ENCODE measurements at places on chromosomes 7 and 10.

DNA sequence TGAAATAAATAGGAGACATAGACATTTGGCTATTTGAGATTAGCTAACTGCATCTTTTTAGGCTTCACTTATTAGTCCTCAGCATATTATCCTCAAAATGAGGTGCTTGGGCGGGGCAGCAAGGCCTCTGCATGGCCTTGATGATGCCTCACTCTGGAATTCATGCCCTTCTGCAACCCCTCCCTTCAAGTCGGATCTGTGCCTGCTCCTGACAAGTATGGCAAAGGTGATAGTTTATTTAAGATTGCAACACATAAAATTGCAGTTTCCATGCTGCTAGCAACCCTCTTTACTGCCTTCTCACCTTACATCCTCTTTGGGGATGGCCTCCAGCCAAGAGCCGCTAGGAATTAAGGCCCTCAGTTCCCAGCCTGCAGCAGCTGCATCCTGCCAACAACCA, 241.3 kb upstream of the ADARB2 start:
- DNase-seq, result no peak

DNA sequence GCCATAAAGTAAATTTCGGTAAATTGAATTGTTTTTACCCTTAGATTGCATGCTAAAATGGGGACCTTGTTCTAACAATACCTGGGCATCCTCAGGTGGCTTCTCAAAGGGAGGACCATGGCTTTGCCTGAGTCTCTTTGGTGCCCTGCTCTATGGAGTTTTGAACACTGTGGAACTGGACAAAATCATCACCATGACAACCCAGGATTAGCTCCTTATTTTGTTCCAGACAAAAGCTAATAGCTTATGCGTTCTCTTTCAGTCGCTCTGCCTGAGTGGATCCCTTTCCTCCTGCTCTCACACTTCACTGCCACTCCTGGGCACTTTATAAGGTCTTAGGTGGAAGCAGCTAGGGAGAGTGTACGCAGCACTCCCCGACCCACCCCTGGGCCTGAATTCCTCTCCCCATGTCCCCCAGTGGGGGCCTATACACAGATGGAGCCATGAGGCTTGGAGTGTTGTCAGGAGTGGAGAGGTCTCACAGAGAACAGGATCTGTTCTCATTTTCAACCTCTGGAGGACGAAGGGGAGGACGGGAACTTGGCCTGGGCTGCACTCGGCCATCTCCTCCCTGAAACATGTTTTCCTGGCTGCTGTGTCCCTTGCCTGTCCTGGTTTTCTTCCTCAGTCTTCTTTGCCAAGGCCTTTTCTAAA, 19.0 kb downstream of the ADCYAP1R1 start:
- DNase-seq, result no peak

GRCh38 chr7:6170571-6171531, 101.6 kb downstream of the CYTH3 start:
- no peak for DNase-seq

DNA sequence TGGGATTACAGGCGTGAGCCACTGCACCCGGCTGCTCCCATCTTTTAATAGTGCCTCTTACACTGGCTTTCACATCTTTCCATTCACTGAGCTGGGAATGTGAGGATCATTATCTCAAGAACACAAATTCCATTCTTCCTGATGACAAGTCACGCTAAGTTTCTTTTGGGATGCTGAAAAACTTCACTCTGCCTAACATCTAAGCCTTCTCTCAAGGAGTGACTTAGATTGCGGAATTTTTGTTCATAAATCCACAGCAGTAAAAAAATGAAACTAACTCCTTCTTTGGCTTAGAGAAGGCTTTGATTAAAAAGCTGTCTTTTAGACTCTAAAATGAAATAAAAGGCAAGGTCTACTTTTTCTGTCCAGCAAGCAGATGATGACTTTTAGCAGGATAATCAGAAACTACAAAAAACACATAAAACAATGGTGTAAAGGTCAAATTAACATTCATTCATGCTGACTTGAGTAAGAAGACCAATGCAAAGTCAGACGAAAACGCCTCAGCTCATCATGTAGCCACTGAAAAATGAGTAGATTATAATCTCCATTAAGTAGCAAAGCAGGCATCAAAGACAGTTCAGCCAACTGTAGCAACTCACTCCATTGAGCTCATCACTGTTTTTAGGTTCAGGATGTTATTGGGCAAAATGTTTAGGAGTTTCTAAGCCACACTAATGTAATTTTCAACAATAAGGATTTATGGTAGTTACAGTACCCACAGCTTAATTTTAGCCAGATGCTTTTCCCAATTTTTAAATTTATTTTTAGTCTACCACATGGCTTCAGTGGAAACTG, 178.8 kb downstream of the ELMO1 start:
- DNase-seq, result no peak

All from KG1 (cell line).